ENCODE measurements at places on chromosomes 12 and 14. TPM values are rescaled to one million over a fixed set of nuclear protein-coding genes. Genes with fewer than 3 reads are reported as not detected.

Gene CISTR
- total RNA-seq, result not detected

GRCh38 chr12:85669911-85670310, 166.3 kb downstream of the RASSF9 start:
- DNase-seq, result no peak

Gene ETV6
- 9.4 TPM for total RNA-seq

Gene NAB2
- total RNA-seq, result 68.8 TPM

Gene MORN3
- 0.18 TPM for total RNA-seq

Gene TMEM132C
- total RNA-seq, result not detected

DNA sequence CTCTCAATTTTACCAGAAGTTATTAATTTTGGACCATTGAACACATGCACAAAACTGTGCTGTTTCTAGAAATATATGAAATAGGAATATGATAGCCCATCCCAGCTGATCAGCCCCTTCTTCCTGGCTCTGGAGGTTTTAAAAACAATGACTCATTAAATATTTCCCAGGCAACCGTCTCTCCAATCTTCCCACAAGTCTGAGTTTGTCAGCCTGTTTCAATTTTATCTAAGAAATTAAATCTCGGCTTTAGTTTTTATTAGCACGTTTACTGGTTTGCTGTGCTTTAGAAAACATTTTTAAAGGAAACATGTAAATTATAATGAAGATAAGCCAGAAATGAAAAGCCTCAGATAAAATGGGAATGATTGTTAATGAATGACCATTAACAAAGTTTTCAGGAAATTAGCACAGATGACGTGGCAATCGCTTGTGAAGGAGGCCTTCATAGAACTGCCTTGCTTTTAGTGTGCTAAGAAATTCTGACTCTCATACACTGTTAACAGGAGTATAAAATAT, 89.3 kb upstream of the RAP1B start:
- DNase-seq, result peak; percentile 83

GRCh38 chr12:129870796-129871195, 33.0 kb downstream of the TMEM132D start:
- no peak for DNase-seq

GRCh38 chr12:117311-117710, 50.7 kb downstream of the IQSEC3 start:
- no peak for DNase-seq

DNA sequence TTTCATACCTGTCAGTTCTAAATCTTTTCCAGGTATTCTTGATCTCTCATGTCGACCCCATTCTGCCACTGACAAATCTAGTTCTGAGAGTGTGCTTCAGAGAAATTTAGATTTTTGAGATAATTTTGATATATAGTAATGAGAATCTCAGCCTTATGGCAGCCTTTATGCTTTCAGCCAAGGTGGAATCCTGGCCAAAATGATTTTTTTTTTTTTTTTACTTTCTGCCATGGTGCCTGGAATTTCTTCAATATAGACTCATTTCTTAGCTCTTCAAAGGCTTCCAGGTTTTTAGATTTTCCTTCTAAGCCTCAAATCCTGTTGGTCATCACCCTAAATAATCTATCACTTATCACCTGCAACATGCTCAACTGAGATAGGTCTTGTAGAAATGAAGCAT, 926.6 kb downstream of the NRXN3 start:
- no peak for DNase-seq

Gene PPM1H
- 0.28 TPM for total RNA-seq

Gene GPR137C
- total RNA-seq, result 0.72 TPM

GRCh38 chr14:35474323-35474722, 59.6 kb upstream of the INSM2 start:
- DNase-seq, result no peak

DNA sequence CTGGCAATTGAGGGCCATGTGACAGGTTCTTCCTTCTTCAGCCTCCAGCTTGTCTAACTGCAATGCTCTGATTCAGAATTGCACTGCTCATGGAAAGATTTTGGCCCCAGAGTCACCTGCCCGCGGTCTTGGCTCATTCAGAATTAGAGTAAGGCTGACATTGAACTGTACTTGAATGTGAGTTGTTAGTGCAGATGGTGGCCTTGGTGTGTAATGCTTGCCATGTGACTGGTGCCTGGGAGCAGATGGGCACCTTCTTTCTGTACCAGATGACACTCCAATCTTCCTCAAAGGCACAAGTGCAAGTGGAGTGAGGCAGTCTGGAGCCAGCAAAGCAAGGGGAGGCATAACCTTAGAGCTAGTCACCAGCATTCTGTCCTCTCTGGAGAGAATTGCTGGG, 36.5 kb upstream of the ANO4 start:
- no peak for DNase-seq
